Kidney (tissue), 22 donors: ENCODE measurements at places on chromosomes 11 and 22. TPM values are rescaled to one million over a fixed set of nuclear protein-coding genes. Genes with fewer than 3 reads are reported as not detected.
A peak's percentile ranks its signal among the peaks of the same experiment; 100 is the strongest.

- no peaks in the 10 kb centered on the region for H3K27me3 ChIP-seq
- peak; percentile 54 for DNase-seq
- no peaks in the 10 kb centered on the region for H3K36me3 ChIP-seq
- H3K4me1 ChIP-seq: no peaks in the 10 kb centered on the region
- H3K27ac ChIP-seq: no peak overlapping the region
Measured at GRCh38 chr11:26649884-26650283, 72.0 kb downstream of the SLC5A12 start.

The BCL2L13 gene
- total RNA-seq: 50.5 TPM

The ACR gene
- 1.6 TPM for total RNA-seq

The USP28 gene
- total RNA-seq: 19.4 TPM

GRCh38 chr11:96197103-96197502 is 145.9 kb downstream of the MAML2 start:
- no peak overlapping the region for H3K27ac ChIP-seq
- peaks cover 15% of the 10 kb centered on the region for H3K4me1 ChIP-seq
- H3K36me3 ChIP-seq: peaks cover 2% of the 10 kb centered on the region
- H3K27me3 ChIP-seq: no peaks in the 10 kb centered on the region
- no peak for DNase-seq
- H3K4me3 ChIP-seq: no peak overlapping the region

GRCh38 chr11:44725757-44726282 is 942 bp upstream of the TSPAN18 start:
- peaks cover 15% of the 10 kb centered on the region for H3K4me1 ChIP-seq
- no peak overlapping the region for H3K4me3 ChIP-seq
- peak; percentile 55 for DNase-seq
- H3K27me3 ChIP-seq: no peaks in the 10 kb centered on the region

- no peak overlapping the region for H3K4me3 ChIP-seq
- H3K27ac ChIP-seq: no peak overlapping the region
- no peaks in the 10 kb centered on the region for H3K27me3 ChIP-seq
- H3K4me1 ChIP-seq: no peaks in the 10 kb centered on the region
Measured at GRCh38 chr11:38356255-38356654, 1758.2 kb upstream of the RAG2 start.

DNA sequence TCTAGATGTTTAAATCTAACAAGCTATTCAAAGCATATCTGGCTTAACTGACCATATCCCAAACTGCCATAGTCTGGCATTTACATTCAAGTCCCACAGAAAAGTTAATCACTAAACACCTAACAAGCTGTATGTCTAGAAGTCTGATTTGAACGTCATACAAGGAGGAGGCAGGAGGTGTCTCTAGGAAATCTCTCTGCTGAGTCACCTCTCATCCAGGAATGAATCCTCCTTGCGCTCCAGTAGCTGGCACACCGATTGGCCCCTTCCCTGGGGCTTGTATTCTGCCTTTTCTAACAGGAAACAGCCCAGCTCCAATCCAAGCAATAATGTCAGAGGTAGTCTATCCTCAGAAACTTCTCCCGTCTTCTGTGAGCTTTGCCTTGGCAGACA is 31.8 kb downstream of the FEZ1 start:
- DNase-seq: no peak
- no peak overlapping the region for H3K4me3 ChIP-seq
- no peaks in the 10 kb centered on the region for H3K36me3 ChIP-seq
- no peaks in the 10 kb centered on the region for H3K4me1 ChIP-seq

DNA sequence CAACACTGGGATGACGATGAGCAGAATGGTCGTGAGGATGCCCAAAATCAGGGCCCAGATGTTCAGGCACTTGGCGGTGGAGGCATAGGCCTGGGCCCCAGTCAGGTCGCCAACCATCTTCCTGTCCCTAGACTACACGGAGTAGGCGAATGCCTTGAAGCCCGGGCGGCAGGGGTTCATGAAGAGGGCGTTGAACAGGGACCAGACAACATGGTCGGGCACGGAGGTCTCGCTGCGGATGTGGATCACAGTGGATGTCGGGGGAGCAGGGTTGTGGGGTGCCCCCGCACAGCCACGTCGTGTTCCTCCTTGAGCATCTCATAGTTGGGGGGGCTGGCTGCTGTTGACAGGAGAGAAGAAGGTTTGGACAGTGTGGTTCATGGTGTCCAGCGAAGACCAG is 9.5 kb downstream of the MYEOV start:
- no peak for DNase-seq
- H3K27me3 ChIP-seq: no peaks in the 10 kb centered on the region
- H3K36me3 ChIP-seq: no peaks in the 10 kb centered on the region
- no peak overlapping the region for H3K4me3 ChIP-seq
- H3K27ac ChIP-seq: no peak overlapping the region
- no peaks in the 10 kb centered on the region for H3K4me1 ChIP-seq

The OR51B2 gene
- not detected for total RNA-seq

The TMEM138 gene
- total RNA-seq: 42.3 TPM

DNA sequence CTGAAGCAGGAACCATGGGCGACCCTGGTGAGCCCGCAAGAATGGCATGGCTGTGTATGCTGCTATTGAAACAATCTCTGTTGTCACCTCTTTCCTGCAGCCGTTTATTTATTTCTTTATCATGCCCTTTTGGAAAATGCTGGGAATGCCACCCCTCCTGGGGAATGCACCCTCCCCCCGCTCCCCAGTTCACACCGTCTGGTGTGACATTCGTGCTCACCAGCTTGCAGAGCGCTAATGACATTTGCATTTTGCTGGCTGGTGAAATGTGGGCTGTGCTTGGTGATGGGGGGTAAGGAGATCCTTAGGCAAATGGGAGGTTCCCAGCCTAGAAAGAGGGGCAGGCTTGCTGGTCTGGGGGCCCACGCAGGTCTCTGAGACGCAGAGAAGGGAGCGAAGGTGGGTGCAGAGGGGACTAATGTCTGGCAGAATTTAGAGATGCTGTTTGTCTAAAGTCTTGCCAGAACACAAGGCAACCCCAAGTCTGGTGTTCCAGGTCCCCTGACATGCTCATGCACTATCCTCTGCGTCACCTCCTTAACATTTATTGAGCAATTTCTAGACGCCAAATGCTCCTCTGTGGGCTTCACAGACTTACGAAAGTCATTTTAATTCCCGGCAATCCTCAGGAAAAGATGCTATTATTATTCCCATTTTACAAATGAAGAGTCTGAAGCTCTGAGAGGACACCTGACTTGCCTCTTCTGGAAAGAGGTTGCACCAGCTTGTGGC is 91.7 kb downstream of the TP53I11 start:
- no peaks in the 10 kb centered on the region for H3K36me3 ChIP-seq
- DNase-seq: no peak
- H3K27ac ChIP-seq: no peak overlapping the region

The C22orf31 gene
- not detected for total RNA-seq

The OR6X1 gene
- total RNA-seq: not detected

DNA sequence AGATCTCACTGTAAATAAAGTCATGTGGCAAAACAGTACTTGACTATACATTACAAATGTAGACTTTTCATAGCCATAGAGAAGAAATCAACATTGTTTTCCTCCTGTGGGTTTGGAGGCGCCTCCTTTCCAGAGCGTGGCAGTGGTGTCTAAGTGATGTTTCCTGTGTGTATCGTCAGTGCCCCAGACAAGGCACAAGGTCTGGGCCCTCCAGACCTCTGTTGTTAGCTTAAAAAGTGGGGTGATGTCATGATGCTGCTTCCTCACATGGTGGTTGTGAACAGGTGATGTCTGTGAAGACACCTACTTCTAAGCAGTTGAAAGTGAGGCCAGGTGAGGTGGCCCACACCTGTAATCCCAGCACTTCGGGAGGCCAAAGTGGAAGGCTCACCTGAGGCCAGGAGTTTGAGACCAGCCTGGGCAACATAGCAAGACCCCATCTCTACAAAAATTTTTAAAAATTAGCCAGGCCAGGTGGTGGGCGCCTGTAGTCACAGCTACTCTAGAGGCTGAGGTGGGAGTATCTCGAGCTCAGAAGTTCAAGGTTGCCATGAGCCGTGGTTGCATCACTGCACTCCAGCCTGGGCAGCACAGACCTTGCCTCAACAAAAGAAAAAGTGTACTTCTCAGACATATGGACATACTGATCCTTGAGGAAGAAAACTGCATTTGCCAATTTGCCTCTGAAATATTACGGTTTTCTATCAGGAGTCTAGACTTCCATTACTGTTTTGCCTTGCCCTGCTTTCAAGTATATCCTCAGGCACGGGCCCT is 15.7 kb downstream of the NUP50 start:
- no peaks in the 10 kb centered on the region for H3K27me3 ChIP-seq
- peaks cover 24% of the 10 kb centered on the region for H3K36me3 ChIP-seq
- H3K27ac ChIP-seq: no peak overlapping the region

DNA sequence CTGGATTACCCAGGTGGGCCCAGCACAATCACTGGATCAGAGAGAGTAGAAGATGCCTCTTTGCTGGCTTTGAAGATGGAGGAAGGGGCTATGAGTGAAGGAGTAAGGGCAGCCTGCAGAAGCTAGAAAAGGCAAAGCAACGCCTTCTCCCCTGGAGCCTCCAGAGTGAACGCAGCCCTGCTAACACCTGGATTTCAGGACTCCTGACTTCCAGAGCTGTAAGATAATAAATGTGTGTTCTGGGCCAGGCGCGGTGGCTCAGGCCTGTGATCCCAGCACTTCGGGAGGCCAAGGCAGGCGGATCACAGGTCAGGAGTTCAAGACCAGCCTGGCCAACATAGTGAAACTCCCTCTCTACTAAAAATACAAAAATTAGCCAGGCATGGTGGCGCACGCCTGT is 102.4 kb downstream of the MORC2 start:
- DNase-seq: no peak
- no peaks in the 10 kb centered on the region for H3K4me1 ChIP-seq
- H3K27ac ChIP-seq: no peak overlapping the region
- H3K4me3 ChIP-seq: no peak overlapping the region
- H3K27me3 ChIP-seq: no peaks in the 10 kb centered on the region
- no peaks in the 10 kb centered on the region for H3K36me3 ChIP-seq

The HSPB2 gene
- 4.4 TPM for total RNA-seq

The HPX gene
- total RNA-seq: 1.3 TPM

- no peak overlapping the region for H3K4me3 ChIP-seq
- no peak overlapping the region for H3K27ac ChIP-seq
- H3K27me3 ChIP-seq: no peaks in the 10 kb centered on the region
- H3K4me1 ChIP-seq: no peaks in the 10 kb centered on the region
Measured at GRCh38 chr22:35733036-35733435, 15.4 kb downstream of the APOL5 start.

The CCDC73 gene
- 0.25 TPM for total RNA-seq

GRCh38 chr11:123841174-123841573 is 35.0 kb upstream of the OR6M1 start:
- H3K27me3 ChIP-seq: no peaks in the 10 kb centered on the region
- H3K4me1 ChIP-seq: no peaks in the 10 kb centered on the region
- H3K27ac ChIP-seq: no peak overlapping the region
- H3K36me3 ChIP-seq: no peaks in the 10 kb centered on the region
- no peak for DNase-seq
- H3K4me3 ChIP-seq: no peak overlapping the region

The EFCAB6 gene
- total RNA-seq: 11.8 TPM

DNA sequence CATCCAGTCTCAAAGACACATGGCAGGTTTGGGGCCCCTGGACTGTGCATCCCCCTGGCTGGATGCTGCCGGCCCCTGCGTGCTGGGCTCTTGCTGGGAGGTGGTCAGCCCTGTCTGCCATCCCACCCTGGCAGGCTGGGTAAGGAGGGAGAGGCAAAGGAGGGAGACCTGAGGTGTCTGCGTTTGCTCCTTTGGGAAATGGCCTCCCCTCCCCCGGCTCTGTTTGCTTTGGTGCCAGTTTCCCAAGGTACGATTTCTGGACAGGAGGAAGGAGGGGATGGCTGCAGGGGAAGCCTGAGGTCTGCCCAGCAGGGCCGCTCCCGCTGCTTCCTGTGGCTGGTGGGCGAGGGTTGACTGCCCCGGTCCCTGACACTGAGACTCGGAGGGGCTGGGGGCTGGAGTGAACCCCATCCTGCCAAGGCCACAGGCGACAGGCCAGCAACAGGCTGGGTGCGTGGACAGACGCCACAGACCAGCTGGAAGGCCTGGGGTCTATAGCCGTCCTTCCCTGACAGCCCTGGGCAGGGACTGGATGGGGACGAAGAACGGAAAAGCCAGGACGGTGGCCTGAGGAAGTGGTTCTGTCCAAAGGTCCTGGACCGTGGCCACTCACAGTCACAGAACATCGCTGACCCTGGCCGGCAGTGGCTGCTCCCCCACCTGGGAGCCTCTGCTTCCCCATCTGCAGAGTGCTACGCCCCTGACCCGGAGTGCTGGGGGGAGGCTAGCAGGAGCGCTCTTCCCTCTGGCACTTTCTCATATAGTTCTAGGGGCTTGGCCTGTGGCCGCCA is 38.0 kb downstream of the OSBPL5 start:
- DNase-seq: no peak
- no peaks in the 10 kb centered on the region for H3K36me3 ChIP-seq
- no peak overlapping the region for H3K4me3 ChIP-seq
- no peaks in the 10 kb centered on the region for H3K4me1 ChIP-seq
- H3K27ac ChIP-seq: no peak overlapping the region

The MYEOV gene
- 2.6 TPM for total RNA-seq

DNA sequence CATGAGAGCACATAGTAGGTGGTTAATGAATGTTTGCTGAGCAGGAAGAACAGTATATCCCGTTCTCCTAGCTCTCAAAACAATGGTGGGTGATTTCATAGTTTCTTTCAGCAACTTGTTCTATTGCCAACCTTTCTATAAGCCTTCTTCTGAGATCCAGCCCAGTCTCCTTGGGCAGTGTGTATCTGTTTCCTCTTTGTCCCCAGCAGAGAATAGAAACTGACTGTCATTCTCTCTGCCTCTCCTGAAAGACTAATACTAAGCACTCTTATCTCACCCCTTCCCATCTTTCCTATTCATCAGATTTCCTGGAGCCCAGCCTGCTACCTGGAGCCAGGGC is 272.9 kb downstream of the ST3GAL4 start:
- no peak overlapping the region for H3K27ac ChIP-seq
- DNase-seq: no peak
- H3K4me1 ChIP-seq: peaks cover 26% of the 10 kb centered on the region
- H3K36me3 ChIP-seq: no peaks in the 10 kb centered on the region

The NXPE1 gene
- 0.25 TPM for total RNA-seq

The VPS51 gene
- 110 TPM for total RNA-seq

GRCh38 chr22:49515475-49515874 is 312.2 kb downstream of the BRD1 start:
- H3K4me1 ChIP-seq: no peaks in the 10 kb centered on the region
- DNase-seq: no peak
- no peaks in the 10 kb centered on the region for H3K36me3 ChIP-seq
- peaks cover 2% of the 10 kb centered on the region for H3K27me3 ChIP-seq

- no peaks in the 10 kb centered on the region for H3K4me1 ChIP-seq
- H3K4me3 ChIP-seq: no peak overlapping the region
- H3K27ac ChIP-seq: no peak overlapping the region
- no peaks in the 10 kb centered on the region for H3K27me3 ChIP-seq
- DNase-seq: no peak
Measured at GRCh38 chr11:78406568-78407196, 10.9 kb downstream of the GAB2 start.

GRCh38 chr11:130478881-130479280 is 30.4 kb downstream of the ADAMTS15 start:
- DNase-seq: no peak
- H3K27me3 ChIP-seq: no peaks in the 10 kb centered on the region
- peak overlapping the region; percentile 53 for H3K27ac ChIP-seq
- peaks cover 33% of the 10 kb centered on the region for H3K4me1 ChIP-seq
- no peak overlapping the region for H3K4me3 ChIP-seq

The UCP3 gene
- total RNA-seq: 4.0 TPM

- peak; percentile 59 for DNase-seq
- H3K36me3 ChIP-seq: no peaks in the 10 kb centered on the region
- H3K4me3 ChIP-seq: no peak overlapping the region
Measured at GRCh38 chr11:33500861-33501479, 199.7 kb downstream of the C11orf91 start.
